ENCODE measurements at places on chromosomes 16 and 17. TPM values are rescaled to one million over a fixed set of nuclear protein-coding genes. Genes with fewer than 3 reads are reported as not detected.

The KCNJ2 gene
- 15.6 TPM for total RNA-seq

The KRT15 gene
- 9.0 TPM for total RNA-seq

The PRRT2 gene
- 3.2 TPM for total RNA-seq

The TMEM238L gene
- not detected for total RNA-seq

The KRTAP9-2 gene
- not detected for total RNA-seq

The C17orf67 gene
- total RNA-seq: 3.6 TPM

The CDIPT gene
- 75.4 TPM for total RNA-seq

The STAC2 gene
- 0.30 TPM for total RNA-seq

The KRT9 gene
- total RNA-seq: not detected

The PRAC1 gene
- not detected for total RNA-seq

The TBX2 gene
- 83.3 TPM for total RNA-seq

The TBC1D3 gene
- not detected for total RNA-seq

Measured in lower lobe of right lung (tissue), 2 donors.